ENCODE measurements at places on chromosomes 16 and 17.
A peak's percentile ranks its signal among the peaks of the same experiment; 100 is the strongest.

DNA sequence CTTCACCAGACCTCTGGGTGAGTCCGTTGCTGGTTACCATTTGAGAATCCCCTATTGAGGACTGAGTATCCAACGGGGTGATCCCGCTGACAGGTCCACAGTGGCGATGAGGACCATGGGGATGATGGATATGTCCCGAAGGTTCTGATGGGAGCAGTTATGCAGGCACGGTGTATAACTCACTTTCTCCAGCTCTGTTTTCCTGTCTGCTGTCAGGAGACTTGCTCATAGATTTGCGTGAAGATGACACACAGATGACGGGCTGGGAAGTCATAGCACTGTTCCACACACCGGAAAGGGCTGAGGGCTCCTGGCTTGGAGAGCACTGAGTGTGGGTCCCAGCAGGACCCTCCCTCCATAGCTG is 22.2 kb upstream of the ADCY7 start:
- no peak for DNase-seq

DNA sequence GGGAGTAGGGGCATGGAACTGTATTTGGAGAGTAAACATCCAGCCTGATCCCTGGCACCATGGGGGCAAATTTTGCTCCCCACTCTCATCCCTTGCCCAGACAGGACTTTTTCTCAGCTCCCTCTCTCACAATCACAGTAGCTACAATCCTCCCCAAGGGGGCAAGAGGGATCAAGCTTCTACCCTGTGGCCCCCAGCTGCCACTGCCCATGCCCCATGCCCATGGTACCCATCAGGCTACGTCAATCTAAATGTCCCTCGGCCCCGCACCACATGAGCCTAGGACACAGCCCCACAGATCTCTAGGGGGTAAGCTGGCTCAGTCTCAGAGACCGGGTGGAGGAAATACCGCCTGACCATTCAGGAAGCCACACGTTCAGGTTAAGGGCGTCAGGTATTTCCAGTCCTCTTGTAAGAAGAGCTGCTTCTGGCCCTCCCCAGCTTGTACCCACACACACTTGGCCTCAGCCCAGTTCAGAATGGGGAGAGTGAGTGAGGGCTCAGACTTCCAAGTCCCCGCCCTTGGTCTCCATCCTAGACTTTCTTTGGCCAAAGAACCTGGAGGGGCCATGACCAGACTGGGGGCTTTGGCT is 1.8 kb downstream of the CACNB1 start:
- DNase-seq = no peak

- DNase-seq = no peak
These were observed 4.8 kb downstream of the MEAK7 start for GRCh38 chr16:84499638-84500037.

DNA sequence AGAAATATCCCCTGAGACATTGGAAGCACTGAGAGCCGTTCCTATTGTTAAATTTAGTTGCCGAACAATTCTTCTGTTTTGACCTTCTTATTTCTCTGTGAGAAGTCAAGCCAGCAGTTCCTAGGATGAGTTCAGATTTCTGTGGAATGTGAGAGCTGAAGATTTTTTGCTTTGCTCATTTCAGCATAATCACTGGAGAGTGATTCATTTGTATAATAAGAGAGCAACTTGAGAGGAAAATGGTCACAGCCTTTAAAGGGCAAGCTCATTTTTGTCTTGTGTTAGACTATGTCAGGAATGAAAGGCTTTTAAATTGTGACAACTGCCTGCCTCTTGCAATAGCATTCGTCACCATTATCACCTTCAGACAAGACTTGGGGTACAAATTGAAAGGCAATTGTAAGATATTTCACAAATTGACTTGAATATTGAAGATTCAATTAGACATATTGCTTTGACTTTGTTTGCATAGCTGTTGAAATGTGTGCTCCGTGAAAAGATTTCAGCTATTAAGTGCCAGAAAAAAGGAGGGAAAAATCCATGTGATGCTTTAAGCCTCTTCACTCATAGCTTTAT is 900.0 kb upstream of the GOT2 start:
- no peak for DNase-seq

DNA sequence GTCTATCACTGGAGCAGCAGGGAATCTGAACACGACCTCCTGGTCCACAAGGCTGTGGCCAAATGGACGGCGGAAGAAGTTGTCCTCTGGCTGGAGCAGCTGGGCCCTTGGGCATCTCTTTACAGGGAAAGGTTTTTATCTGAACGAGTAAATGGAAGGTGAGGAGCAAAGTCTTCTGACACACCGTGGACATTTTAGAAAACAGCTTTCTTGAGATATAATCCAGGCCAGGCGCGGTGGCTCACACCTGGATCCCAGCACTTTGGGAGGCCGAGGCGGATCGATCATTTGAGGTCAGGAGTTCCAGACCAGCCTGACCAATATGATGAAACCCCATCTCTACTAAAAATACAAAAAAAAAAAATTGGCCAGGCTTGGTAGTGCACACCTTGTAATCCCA is 17.1 kb downstream of the BFAR start:
- no peak for DNase-seq

- no peak for DNase-seq
These were observed 119.8 kb downstream of the PRKCA start for GRCh38 chr17:66422186-66422585.

GRCh38 chr17:30344283-30345088 is 10.6 kb upstream of the TMIGD1 start:
- DNase-seq = peak; percentile 54

DNA sequence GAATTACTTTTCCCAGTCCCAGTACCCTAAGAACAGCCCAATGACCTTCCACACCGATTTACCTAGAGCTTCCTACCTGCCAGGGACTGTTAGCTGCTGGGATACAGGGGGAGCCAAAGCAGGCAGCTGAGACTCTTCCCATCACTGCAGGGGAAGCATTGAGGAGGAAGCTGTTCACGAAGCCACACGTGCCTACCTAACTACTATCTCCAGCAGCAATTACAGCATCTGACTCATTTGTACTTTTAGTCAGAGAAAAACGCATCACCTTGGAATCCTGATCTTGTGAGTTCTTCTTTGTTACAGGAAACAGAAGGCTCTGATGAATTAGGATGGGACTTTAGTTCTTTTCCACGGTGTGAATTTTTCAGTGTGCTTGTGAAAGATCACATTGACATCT is 113.7 kb upstream of the DHX40 start:
- no peak for DNase-seq

- peak; percentile 56 for DNase-seq
These were observed at the start of gene CACNA1H for GRCh38 chr16:1152651-1153259. CACNA1H (plus strand) TSS chr16:1153106; CDS start chr16:1153738, 632 bp downstream.

GRCh38 chr17:61467416-61468262 is 15.4 kb downstream of the TBX4 start:
- DNase-seq = peak; percentile 59

- DNase-seq = no peak
These were observed 2.6 kb downstream of the WNT9B start for GRCh38 chr17:46853896-46854444.

DNA sequence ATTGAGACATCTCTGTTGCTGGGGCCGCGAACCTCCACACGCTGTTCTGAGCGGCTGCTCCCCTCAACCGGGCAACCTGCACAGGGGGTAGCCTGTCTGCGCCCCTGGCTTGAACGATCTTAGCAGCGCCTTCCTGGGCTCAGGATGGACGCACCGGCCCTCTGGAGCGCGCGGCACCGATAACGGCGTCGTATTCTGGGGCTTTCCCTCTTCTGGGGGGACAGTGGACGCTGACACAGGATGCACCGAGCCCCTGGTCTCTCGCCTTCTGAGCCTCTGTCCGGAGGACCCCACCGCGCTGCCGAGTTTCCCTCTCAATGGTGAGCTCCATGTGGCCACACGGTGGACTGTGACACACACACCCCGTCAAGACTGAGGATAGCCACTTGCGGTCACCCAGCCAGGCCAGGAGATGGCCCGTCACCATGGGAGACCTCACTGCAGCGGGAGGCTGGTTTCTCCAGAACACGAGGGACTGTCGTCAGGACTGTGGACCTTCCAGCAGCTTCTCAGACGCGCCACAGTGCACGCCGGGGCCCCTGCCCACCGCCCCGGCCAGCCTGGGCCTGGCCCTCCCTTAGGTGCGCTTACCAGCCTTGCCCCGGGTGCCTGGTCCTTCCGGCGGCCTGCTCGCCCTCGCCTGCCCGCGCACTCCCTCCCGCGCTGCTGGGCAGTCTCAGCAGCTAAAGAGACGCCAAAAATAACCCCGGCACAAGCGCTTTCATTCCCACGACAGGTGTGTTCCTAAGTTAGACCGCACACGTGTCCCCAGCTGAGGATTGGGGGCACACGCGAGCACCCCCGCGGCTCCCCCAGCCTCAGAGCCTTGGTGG is 30.0 kb upstream of the PABPN1L start:
- DNase-seq = no peak

GRCh38 chr16:49635591-49636581 is 220.0 kb downstream of the ZNF423 start:
- no peak for DNase-seq

DNA sequence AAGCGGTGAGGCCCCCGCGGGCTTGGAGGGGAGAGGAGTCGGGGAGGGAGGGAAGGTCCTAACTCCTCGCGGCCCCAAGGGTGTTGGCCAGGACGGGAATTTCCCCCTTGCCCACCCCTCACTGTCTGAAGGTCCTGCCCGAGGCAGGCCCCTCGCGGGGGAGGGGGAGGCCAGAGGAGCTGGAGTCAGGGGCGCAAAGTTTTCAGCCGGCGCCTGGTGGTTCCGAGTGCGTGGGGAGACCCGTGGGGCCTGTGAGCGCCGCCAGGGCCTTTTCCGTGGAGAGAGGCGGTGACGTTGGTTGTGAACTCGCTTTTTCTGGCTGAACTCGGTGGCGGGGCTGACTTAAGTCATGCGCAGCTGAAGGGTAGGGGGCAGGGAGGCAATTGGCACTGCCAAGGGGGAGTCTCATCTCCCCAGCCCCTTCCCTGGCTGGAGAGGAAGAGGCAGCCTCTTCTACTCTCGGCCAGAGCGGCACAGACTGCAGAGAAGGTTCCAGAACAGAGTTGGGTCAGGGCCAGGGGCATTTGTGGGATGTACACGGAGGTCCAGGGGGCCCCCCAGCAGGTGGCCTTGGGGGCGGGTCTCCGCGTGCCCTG is 1.5 kb downstream of the CACNA1H start:
- no peak for DNase-seq

DNA sequence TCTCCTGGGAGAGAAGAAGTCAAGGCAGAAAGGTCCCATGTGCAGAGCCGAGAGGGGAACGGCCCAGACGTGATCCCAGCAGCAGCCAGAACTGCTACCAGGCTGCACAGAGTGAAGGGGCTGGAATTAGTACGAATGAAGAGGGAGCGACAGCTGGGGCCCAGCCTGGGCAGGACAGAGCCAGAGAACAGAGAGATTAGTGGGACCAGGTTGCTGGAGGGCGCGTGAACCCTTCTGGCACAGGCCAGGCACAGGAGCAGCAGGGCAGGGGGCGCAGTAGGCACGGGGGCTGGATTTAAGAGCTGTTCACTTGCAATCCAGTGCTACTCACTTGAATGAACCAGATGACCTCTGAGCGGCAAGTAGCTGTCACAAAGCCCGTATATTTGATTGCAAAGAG is 66.9 kb downstream of the PLXDC1 start:
- DNase-seq = no peak

DNA sequence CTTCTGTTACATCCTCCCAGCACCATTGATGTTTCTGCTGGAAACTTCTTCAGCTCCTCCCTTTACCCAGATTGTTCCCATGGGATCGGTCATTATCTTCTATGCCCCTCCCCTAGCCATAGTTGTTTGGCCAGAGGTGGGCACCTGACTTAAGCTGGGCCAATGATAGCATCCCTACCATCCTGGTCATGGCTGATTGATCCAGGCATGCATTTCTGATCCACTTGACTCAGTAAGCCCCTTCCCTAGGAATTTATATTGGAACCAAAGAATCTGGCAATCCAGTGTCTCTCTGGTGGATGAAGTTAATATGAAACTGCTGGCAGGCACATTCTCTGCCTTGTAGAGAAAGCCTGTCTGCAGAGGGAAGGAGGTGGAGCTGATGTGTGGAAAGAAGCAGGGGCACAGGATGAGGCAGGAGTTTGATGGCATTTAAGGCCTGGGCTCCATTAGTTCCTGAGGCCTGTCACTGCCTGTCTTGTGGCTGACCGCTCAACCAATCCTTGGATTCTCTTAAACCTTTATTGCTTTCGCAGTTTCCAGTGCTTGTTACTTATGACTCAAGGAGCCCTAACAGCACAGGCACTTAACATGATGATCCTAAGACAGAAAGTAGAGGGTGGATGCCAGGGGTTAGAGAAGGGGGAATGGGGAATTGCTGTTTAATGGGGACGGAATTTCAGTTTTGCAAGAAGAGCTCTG is 152.4 kb downstream of the ABCC12 start:
- DNase-seq = no peak

DNA sequence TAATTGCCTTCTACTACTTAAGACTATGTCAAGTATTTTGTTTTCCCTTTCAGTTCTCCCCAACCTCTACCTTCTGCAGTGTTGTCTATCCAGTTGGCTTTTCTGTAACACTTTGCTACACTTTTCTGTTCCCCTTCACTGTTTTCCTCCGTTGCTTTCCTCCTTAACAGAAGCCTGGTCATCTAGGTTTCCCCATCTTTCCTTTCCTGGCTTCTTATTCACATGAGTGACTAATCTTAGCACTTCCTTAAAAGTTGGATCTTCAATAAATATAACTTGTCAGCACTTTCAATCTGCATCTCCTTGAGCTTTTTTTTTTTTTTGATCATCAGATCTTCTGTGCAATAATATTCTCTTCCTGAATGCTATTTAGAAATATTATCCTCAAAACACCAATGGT is 2.8 kb upstream of the SLFN11 start:
- DNase-seq = peak; percentile 82

DNA sequence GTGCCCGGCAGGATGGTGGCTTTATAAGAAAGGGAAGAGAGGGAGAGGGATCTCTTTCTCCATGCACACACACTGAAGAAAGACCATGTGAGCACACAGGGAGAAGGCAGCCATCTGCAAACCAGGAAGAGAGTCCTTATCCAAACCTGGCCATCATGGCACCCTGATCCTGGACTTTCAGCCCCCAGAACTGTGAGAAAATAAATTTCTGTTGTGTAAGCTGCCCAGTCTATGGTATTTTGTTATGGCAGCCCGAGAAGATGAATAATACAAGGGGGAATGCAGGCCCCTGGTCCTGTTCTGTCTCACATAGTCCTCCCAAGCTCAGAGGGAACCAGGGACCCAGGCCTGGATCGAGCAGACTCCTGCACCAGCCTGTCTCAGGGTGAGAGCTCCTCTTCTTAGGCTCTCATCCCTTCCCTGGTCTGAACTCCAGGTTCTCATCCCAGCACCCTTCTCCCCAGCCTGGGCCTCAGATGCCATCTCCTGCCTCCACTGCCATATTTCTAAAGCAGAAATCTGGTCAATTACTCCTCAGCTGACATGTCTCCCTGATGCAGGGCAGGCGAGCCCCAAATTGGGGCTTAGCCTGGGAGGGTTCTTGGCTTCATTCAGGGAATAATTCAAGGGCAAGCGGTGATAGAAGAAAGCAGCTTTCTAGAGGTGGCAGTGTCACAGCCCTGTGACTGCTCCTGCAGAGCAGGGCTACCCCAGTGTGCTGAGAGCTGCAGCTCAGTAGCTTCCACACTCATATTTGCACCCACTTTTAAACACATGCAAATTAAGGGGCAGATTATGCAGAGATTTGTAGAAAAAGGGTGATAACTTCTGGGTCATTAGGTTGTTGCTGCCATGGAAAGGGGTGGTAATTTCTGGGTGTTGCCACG is 28.8 kb downstream of the IGFBP4 start:
- no peak for DNase-seq

DNA sequence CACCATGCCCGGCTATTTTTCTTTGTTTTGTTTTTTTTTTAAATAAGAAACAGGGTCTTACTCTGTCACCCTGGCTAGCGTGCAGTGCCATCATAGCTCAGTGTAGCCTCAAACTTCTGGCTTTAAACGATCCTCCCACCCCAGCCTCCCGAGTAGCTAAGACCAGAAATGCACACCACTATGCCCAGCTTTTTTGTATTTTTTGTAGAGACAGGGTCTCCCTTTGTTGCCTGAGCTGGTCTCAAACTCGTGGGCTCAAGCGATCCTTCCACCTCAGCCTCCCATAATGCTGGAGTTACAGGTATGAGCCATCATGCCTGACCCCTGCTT is 59.7 kb downstream of the WWP2 start:
- no peak for DNase-seq
